ENCODE measurements at places on chromosomes 13 and 19. TPM values are rescaled to one million over a fixed set of nuclear protein-coding genes. Genes with fewer than 3 reads are reported as not detected.

Gene ZNF480
- 31.3 TPM for total RNA-seq

Gene BRSK1
- 52.4 TPM for total RNA-seq

Gene CC2D1A
- total RNA-seq: 44.2 TPM

Gene PROZ
- total RNA-seq: not detected

Gene ZNF578
- 21.9 TPM for total RNA-seq

Gene LGALS4
- total RNA-seq: 1.5 TPM

Gene DBP
- total RNA-seq: 12.0 TPM

Gene KLK15
- total RNA-seq: not detected

GRCh38 chr19:32680986-32681385, 5.3 kb downstream of the RGS9BP start:
- no peak overlapping the region for H3K4me3 ChIP-seq
- H3K27ac ChIP-seq: no peak overlapping the region
- H3K4me1 ChIP-seq: peaks cover 10% of the 10 kb centered on the region
- no peak for DNase-seq
- H3K36me3 ChIP-seq: no peaks in the 10 kb centered on the region
- H3K27me3 ChIP-seq: peaks cover 32% of the 10 kb centered on the region

GRCh38 chr13:25881136-25881926, 170.5 kb downstream of the SHISA2 start:
- H3K27me3 ChIP-seq: no peaks in the 10 kb centered on the region
- H3K36me3 ChIP-seq: 0 out of 2 replicates have a peak, but pooled peaks cover 3% of the 10 kb centered on the region

- H3K36me3 ChIP-seq: peaks cover 68% of the 10 kb centered on the region
- DNase-seq: no peak
- H3K27me3 ChIP-seq: peaks cover 11% of the 10 kb centered on the region
- H3K4me3 ChIP-seq: no peak overlapping the region
- no peaks in the 10 kb centered on the region for H3K4me1 ChIP-seq
Observed at GRCh38 chr19:56765137-56765536, 75.4 kb downstream of the PEG3 start.

DNA sequence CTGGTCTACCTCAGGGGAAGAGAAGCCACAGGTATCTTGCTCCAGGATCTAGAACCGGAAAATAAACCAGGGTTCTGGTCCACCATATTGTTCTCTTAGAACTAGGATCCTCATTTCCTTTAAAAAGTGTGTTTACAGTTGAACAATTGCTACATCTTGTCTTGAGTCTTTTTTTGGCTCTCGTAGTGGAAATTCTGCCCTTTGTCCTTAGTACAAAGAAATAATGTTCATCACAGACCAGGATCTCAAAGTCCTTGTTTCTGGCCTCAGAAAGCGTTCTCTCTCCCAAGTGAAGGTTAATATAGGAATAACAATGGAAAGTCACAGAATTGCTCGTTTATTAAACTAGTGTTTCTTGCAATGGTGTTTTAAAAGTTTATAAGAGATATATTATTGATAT, 20.8 kb downstream of the KLF2 start:
- no peak overlapping the region for H3K27ac ChIP-seq
- H3K36me3 ChIP-seq: no peaks in the 10 kb centered on the region
- H3K27me3 ChIP-seq: no peaks in the 10 kb centered on the region

GRCh38 chr13:99527301-99527700, 26.0 kb downstream of the TM9SF2 start:
- no peaks in the 10 kb centered on the region for H3K27me3 ChIP-seq
- H3K36me3 ChIP-seq: peaks cover 40% of the 10 kb centered on the region
- no peak overlapping the region for H3K27ac ChIP-seq
- H3K4me1 ChIP-seq: peaks cover 7% of the 10 kb centered on the region
- DNase-seq: no peak

DNA sequence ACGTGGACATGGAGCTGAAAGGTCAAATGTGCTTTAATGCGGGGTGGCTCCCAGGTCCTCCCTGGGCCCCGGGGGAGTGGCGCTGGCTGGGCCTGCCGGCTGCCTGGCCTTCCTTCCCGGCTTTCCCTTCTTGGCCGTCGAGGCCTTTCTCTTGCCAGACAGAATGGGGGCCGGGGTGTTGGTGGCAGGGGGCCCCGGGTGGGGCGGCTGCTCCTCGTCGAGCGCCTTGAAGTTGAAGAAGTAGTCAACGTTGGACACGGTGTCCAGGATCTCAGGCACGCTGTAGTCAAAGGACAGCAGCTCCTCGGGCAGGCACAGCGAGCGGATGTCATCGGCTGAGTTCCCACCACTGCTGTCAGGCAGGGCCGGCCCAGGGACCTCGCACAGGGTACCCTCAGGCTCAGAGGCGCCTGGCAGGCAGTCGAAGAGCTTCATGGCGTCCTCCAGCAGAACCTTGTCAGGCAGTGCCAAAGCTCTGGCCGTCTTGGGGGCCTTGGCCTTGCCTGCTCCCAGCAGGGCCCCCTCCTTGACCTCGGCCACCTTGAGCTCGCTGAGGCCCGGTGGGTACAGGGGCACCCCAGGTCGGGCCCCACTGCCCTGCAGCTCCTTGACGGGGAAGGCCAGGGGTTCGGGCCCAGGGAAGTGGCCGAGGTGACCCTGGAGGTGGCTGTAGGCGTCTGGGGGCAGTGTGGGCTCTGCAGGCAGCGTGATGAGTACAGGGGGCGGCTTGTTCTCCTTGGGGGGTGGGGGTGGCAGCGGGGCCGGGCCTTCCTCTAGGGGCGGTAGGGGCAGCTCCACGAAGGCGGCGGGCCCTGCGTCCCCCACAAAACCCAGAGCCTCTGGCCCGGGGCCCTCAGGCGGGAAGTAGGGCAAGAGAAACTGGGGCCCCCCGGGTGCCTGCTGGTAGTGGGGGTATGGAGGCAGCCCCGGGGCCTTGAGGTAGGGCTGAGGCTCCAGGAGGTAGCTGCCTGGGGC, 1.3 kb downstream of the PRR22 start:
- DNase-seq: no peak
- peaks cover 9% of the 10 kb centered on the region for H3K36me3 ChIP-seq
- H3K27ac ChIP-seq: no peak overlapping the region
- H3K27me3 ChIP-seq: no peaks in the 10 kb centered on the region

DNA sequence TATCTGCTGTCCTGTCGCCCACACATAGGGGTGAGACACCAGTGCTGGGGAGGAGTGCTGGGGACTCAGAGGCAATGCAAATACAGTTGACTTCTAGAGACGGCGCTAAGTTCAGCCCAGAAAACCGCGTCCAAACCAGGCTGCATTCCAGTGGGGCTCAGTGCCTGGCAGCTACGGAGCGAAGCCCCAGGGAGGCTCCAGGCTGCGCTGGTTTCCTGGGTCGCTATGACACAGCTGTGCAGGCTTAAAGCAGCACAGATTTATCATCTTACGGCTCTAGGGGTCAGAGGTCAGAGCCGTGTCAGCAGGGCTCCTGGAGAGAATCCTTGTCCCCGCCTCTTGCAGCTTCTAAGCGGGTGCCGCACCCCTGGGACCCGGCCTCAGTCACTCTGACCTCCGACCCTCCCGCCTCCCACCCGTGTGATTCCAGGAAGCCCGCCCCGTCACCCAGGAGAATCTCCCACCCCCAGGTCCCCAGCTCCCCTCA, 61.6 kb downstream of the ANKRD10 start:
- H3K4me1 ChIP-seq: peaks cover 13% of the 10 kb centered on the region
- DNase-seq: no peak
- peaks cover 5% of the 10 kb centered on the region for H3K36me3 ChIP-seq
- peaks cover 3% of the 10 kb centered on the region for H3K27me3 ChIP-seq
- H3K27ac ChIP-seq: no peak overlapping the region

DNA sequence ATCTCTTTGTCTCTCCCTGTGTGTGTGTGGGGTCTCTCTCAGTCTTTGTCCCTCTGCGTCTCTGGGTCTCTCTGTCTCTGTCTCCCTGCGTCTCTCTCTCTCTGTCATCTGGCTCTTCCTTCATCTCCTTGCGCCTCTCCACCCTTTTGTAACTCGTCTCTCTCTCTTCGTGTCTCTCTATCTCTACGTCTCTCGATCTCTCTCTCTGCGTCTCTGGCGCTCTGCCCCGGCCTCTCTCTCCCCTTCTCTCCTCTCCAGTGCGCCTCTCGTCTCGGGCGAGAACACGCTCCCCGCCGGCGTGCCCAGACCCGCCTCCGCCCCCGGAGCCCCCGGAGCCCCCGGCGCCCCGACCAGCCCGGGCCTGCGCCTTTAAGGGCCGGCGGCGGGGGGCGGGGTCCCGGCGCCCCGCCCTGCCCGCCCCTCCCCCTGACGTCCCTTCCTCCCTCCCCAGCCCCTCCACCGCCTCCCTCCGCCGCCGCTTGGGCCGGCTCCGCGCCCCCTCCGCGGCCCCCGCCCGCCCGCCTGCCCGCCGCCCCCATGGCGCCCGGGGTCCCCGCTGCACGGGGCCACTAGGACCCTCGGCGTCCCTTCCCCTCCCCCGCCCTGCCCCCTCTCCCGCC, at the start of gene MARK4:
TSS of gene MARK4 (plus strand) at position 440 of the 620 bp plus-strand sequence. CDS start 318 bp downstream, outside the sequence.
- H3K4me3 ChIP-seq: peak within 1 kb of the TSS; percentile 89
- peaks cover 22% of the 10 kb centered on the region for H3K4me1 ChIP-seq
- H3K27ac ChIP-seq: no peak within 1 kb of the TSS
- H3K36me3 ChIP-seq: no peaks in the 10 kb centered on the region
- peak; percentile 54 for DNase-seq

DNA sequence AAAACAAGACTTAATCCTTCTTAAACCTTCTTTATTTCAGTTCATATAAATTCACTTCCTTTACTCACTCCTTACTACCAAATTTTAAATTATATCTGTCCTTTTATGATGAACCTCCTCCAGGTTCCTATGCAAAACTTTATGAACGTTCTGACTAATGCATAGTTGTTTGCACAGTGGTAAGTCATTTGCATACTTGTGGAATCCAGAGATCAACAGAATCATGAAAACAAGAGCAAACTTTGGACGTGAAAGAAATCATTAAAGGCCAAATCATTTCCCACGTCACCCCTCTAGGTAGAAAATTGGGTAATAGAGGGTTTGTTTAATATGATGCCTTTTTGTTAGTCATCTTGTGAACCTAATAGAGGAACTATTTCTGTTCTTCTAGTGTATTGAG, 32.3 kb upstream of the MYCBP2 start:
- H3K4me1 ChIP-seq: no peaks in the 10 kb centered on the region
- DNase-seq: no peak
- H3K27me3 ChIP-seq: no peaks in the 10 kb centered on the region
- no peak overlapping the region for H3K4me3 ChIP-seq
- no peaks in the 10 kb centered on the region for H3K36me3 ChIP-seq

GRCh38 chr19:756236-756635, 5.3 kb downstream of the MISP start:
- H3K27me3 ChIP-seq: no peaks in the 10 kb centered on the region
- peaks cover 5% of the 10 kb centered on the region for H3K36me3 ChIP-seq
- no peak overlapping the region for H3K27ac ChIP-seq
- no peaks in the 10 kb centered on the region for H3K4me1 ChIP-seq
- no peak overlapping the region for H3K4me3 ChIP-seq

DNA sequence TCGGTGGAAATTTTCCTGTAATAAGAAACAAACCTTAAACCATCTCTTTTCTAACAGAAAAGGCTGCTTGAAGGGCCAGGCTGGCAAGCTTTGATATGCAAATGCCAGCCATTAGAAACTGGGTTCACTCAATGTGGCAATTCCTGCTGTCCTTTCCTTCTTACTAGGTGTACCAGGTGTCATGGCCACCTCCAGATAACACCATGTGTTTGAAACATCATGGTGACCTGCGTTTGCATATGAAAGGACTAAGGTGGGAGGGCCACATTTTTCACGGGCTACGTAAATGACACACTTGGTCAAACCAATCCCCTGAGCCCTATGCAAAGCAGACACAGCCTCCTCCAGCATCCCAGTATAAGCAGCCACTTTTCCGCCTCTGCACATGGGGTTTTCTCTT, 789.1 kb upstream of the SLITRK5 start:
- H3K27ac ChIP-seq: no peak overlapping the region
- peaks cover 95% of the 10 kb centered on the region for H3K27me3 ChIP-seq
- peak; percentile 66 for DNase-seq
- peak overlapping the region; percentile 39 for H3K4me3 ChIP-seq

DNA sequence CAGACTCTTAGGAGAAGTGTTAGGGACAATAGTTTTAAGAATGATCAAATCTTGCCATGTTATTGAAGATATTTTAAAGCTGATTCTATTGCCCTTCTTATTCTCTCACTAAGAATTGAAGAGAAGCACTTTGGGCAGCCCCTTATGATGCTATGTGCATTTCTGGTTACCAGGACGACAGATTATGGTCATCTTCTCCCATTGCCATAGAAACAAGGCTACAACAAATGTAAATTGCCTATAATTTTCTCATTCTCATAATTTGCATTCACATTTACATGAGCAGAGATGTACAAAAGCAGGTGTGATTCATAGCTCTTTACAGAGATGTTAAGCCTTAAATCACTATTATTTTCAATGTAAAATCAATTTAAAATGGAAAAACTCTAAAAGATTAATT, 137.3 kb upstream of the PCDH9 start:
- H3K36me3 ChIP-seq: no peaks in the 10 kb centered on the region
- no peak overlapping the region for H3K4me3 ChIP-seq
- H3K27me3 ChIP-seq: no peaks in the 10 kb centered on the region

GRCh38 chr13:77014906-77015685, 11.9 kb downstream of the FBXL3 start:
- no peaks in the 10 kb centered on the region for H3K4me1 ChIP-seq
- no peak overlapping the region for H3K4me3 ChIP-seq
- no peak for DNase-seq
- no peak overlapping the region for H3K27ac ChIP-seq
- no peaks in the 10 kb centered on the region for H3K27me3 ChIP-seq

GRCh38 chr19:51724543-51724942, 752 bp upstream of the HAS1 start:
- no peaks in the 10 kb centered on the region for H3K36me3 ChIP-seq
- no peak overlapping the region for H3K4me3 ChIP-seq
- peaks cover 34% of the 10 kb centered on the region for H3K4me1 ChIP-seq
- peaks cover 37% of the 10 kb centered on the region for H3K27me3 ChIP-seq
- no peak for DNase-seq

GRCh38 chr13:77459592-77459991, 75.9 kb upstream of the SCEL start:
- H3K27ac ChIP-seq: no peak overlapping the region
- H3K36me3 ChIP-seq: no peaks in the 10 kb centered on the region
- no peaks in the 10 kb centered on the region for H3K27me3 ChIP-seq
- H3K4me3 ChIP-seq: no peak overlapping the region
- DNase-seq: no peak

DNA sequence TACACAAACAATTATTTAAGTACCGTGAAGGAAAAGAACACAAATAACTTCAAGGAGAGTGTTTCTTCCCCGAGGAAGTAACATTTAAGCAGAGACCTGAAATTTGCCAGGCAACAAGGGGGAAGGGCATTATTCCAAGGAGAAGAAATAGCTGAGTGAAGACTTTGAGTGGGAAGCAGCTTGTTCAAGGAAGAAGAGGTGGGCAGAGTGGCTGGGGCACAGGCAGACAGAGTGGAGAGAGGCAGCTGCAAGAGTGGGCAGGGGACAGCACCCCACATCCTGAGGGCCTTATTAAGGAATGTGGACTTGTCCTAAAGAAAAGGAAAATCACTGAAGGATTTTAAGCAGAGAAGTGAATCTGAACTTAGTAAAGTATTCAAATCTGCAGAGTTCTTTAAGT, 4.7 kb upstream of the DCLK1 start:
- peaks cover 2% of the 10 kb centered on the region for H3K36me3 ChIP-seq
- no peak overlapping the region for H3K4me3 ChIP-seq
- DNase-seq: no peak
- peaks cover 4% of the 10 kb centered on the region for H3K4me1 ChIP-seq
- no peak overlapping the region for H3K27ac ChIP-seq

All from WTC11 (cell line).